ENCODE measurements at places on chromosomes 2 and 18.

DNA sequence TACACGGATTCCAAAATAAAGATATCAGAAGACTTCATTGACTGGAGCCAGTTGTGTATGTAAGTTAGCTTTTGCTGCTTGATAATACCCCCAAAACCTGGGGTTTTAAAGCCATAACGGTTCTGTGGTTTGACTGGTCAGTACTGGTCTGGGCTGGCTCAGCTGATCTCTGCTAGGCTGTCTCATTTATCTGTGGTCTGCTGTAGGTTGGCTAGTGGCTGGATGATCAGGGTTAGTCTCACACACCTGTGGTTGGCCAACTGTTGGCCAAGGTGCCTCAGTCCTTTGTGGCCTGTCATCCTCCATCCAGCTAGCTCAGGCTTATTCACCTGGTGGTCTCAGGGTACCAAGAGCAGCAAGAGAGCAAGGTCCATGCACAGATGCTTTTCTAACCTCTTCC is 183.2 kb downstream of the KLHL29 start:
- no peak for DNase-seq

- DNase-seq, result no peak
Measured at GRCh38 chr18:813172-814071, 1.4 kb upstream of the YES1 start.

DNA sequence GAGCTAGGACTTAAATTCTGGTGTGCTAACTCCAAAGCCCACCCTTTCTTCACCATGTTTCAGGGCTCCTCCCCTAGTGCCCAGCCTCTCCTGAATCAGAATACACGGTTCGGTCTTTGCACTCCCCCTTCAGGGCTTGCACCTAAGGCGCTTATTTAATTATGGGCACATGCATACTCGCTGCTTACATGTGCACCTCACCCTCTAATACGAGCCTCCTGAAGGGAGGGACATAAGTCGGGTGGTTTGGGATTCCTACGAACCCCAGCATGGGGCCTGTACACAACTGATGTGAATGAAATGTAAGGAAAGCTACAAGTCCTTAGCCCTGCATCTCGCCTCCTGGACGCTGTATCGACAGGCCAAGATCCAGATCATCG is 435 bp downstream of the IFT172 start:
- no peak for DNase-seq

GRCh38 chr2:238895891-238896600 is 48.2 kb downstream of the TWIST2 start:
- no peak for DNase-seq

GRCh38 chr2:161961061-161961460 is 113.0 kb downstream of the DPP4 start:
- no peak for DNase-seq

- DNase-seq, result peak; percentile 83
Measured at GRCh38 chr2:1628893-1629292, 115.4 kb downstream of the PXDN start.

GRCh38 chr18:63083555-63083954 is 236.0 kb downstream of the BCL2 start:
- DNase-seq, result no peak

- DNase-seq, result no peak
Measured at GRCh38 chr18:44748582-44748981, 67.9 kb downstream of the SETBP1 start.

- DNase-seq, result no peak
Measured at GRCh38 chr2:237319086-237319820, 94.7 kb downstream of the COL6A3 start.

GRCh38 chr2:29159125-29159524 is 43.9 kb downstream of the CLIP4 start:
- no peak for DNase-seq

GRCh38 chr18:10044054-10044453 is 130.2 kb downstream of the VAPA start:
- no peak for DNase-seq

DNA sequence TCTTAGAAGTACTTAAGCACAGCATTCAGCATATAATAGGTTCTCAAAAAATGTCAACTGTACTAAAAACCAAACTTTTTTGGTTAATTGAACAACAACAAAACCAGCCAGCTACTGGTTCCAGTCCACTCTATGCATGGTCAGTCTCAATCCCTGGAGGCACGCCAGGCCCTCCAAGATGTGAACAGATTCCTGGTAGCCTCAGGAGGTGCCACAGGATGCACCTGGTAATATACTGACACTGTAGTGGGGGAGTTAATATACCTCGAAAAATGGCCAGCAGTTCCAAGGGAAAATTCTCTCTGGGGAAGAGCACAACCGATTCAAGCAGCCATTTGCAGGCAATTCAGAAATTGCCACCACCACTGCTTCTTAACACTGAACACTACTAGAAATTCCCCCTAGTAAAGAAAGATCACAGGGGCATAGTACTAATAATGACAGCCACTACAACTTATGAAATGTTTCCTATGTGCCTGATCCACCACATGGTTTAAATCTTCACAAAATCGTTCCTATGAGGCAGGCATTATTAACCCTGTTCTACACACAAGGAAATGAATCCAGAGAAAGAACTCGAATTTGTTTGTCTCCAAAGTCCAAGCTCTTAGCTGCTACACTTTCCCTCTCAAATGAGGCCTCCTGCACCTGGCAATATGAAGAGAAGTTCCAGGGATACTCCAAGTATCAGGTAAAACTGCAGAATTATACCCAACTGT is 3.4 kb downstream of the MGAT4A start:
- DNase-seq, result peak; percentile 67

DNA sequence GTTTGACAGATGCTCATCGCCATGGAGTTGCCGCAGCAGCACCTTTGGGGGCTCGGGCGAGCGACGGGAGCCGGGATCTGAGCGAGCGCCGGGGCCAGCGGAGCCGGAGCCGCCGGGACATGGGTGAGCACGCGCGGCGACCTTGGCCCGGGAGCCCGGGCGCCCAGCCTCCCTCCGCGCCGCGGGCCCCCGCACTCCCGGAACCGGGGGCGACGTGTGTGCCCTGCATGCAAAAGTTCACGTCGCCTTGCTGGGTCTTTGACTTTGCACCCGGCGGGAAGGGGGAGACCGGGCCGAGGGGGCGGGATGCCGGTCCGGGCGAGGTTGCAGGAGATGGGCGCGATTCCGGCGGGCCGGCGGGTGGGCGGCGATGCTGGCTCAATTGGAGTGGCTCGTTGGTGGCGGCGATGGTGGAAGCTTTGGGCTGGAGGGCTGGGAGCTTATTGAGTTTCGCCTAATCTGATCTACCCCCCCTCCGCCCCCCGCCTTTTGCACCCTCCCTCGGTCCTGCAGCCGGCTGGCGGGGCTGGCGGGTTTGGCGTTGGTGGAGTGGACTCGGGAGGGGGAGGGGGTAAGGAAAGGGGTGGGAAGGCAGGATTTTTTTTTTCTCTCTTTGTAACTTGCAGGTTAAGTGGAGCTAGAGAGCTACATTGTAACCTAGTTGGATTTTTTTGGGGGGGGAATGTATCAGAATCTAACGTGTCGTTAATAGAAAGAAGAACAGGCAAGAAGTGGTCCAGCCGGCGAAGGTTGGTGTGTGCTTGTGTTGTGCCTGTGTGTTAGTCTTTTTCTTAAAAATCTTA is at the start of gene SETBP1:
SETBP1 (plus strand) TSS at position 616 of the 803 bp plus-strand sequence. CDS start 20,459 bp downstream, outside the sequence.
- DNase-seq, result no peak

DNA sequence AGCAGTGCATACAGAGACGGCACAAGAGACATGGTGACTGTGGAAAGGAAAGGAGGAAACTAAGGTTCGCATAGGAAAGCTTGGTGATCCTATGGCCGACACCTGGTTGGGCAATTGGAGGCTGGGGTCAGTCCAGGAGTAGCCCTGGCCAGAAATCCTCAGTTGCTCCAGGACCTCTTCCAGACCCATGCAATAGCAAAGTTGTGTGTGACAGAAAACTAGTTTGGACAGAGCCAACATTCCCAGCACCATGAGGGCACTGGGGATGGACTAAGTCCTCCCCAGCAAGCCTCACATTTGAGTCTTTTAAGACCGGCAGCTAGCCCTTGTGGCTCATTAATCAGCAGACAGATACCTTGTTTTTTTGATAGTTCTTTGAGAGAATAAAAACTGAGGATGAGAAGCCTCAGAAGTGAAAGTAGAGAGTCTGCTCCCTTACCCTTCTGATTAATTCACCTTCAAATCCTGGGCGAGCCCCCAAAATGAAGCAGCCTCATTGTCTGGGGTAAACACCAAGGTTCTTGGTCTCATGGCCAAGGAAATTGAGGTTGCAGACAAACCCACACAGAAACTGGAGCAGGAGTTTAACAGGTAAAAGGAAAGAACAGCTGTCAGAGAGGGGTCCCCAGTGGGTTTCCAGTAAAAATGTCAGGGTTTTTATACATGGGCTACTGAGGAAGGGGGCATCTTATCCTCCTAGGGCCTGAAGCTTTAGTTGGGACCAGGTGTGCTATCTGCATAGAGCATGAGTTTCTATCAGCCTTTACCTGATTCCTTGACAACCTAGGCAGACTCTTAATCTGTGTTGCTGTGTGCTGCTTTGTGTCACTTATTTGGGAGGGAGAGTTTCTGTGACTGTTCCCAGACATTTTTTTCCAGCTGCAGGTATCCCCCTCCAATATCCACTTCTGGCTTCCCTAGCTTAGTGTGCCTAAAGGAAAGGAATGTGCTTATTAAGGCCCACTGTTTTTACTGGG is 39.1 kb downstream of the STK17B start:
- no peak for DNase-seq

- DNase-seq, result no peak
Measured at GRCh38 chr2:105299290-105299689, 30.2 kb downstream of the TGFBRAP1 start.

- no peak for DNase-seq
Measured at GRCh38 chr2:47708801-47709499, 74.0 kb upstream of the MSH6 start.

- no peak for DNase-seq
Measured at GRCh38 chr2:125224830-125225229, 1199.7 kb downstream of the CNTNAP5 start.

GRCh38 chr2:222353993-222354392 is 55.2 kb upstream of the PAX3 start:
- no peak for DNase-seq

DNA sequence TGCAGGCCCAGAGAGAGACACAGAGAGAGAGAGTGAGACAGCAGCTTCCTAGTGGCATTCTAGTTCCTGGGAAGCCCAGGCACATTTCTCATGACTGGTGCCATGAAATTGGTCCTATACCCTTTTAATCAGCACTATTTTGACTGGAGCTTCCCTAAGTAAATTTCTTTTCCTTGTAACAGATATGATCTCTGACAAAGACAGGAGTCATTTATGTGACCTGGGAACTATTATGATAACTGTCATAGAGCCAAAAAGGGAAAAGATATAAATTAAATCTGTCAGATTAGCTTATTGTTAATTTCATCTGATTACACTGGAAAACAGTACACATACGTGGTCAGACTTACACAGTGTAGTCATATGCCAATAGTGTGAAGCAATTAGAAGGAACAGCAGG is 161.3 kb upstream of the HNRNPA3 start:
- no peak for DNase-seq

DNA sequence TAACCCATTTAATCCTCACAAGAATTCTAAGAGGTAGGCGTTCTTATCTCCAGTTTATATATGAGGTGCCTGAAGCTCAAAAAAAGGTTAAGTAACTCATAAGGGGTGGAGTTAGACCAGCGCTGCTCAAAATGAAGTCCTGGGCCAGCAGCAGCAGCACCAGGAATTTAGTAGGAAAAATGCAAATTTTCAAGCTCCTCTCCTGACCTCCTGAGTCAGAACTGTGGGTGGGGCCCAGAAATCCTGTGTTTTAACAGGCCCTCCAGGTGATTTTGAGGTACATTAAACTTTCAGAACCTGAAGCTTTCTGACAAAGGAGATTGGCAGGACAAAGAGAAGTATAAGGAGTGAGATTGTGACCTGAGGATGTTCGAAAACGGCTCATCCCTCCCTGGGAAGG is 66.0 kb upstream of the CCDC85A start:
- DNase-seq, result no peak

DNA sequence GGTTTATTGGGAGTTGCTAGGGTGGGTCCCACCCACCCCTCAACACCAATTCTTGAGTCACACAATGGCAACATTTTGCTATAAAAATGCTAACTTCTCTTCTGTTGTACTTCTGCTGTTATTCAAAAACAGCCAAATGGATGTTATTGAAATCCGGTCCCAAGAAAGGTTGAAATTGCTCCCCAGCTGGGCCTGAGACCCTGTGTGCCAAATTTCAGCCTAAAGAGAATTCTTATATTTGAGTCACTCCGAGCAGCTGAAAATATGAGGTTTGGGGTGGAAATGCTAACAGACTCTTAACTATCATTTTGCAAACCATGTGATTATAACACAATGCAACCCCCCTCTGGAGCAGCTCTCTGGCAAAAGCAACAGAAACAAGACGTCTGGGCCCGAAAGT is 27.0 kb upstream of the ACVR1 start:
- DNase-seq, result no peak

- no peak for DNase-seq
Measured at GRCh38 chr2:39623917-39624316, 41.8 kb upstream of the TMEM178A start.

DNA sequence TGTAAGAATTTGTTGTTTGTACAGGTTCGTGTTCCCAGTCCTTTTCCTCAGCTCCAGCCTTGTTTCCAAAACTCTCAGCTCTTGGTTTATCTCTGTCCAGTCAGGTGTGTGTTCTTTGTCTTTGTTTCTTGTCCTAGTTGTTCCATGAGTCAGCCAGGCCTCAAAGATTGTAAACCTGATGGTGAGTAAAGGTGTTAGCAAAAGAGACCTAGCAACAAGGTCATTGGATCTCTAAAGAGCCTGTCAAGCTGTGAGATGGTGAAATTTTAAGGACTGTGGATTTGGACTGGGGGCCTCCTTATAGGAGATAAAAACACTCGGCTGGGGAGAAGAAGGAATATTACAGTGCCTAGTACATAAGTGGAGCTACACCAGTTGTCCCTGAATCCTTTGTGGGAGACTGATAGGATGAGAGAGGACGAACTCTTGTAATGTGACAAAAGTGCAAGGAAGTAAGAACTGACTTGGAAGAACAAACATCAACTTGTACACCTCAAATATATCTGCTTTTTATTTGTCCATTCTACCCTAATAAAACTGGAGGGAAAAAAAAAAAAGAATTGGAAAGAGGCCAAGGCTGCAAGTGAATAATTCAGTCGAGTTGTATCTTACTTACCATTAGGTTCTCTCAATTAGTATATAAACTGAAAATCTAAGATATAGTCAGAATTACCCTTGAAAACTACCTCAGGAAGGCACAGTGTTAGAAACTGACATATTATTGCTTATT is 37.2 kb downstream of the ITGA6 start:
- DNase-seq, result no peak

GRCh38 chr2:207459990-207460757 is 69.6 kb upstream of the CREB1 start:
- DNase-seq, result no peak

- DNase-seq, result peak; percentile 87
Measured at GRCh38 chr18:79458131-79458838, 62.6 kb downstream of the NFATC1 start.
